ENCODE measurements at places on chromosomes 7 and 10.

DNA sequence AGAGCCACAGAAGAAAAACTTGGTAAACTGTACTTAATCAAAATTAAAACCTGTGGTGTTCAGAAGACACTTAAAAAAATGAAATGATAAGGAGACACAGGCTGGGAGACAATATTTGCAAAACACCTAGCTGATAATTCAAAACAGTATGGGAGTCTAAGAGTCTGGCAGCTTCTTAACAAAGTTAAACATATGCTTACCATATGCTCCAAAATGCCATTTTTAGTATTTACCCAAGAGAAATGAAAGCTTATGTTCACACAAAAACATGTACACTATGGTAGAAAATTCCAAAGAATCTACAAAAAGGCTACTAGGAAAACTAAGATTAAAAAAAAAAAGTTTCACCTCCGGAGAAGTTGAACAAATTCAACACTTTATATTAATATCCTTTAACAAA is 48.6 kb downstream of the ITGB1 start:
- no peak for DNase-seq

- no peak for DNase-seq
Observed at GRCh38 chr7:133354546-133355324, 101.9 kb downstream of the EXOC4 start.

- no peak for DNase-seq
Observed at GRCh38 chr10:17785276-17785930, 23.7 kb upstream of the MRC1 start.

- DNase-seq: no peak
Observed at GRCh38 chr10:13658264-13658663, 71.5 kb downstream of the PRPF18 start.

GRCh38 chr10:2476218-2476811 is 591.0 kb upstream of the PFKP start:
- no peak for DNase-seq

DNA sequence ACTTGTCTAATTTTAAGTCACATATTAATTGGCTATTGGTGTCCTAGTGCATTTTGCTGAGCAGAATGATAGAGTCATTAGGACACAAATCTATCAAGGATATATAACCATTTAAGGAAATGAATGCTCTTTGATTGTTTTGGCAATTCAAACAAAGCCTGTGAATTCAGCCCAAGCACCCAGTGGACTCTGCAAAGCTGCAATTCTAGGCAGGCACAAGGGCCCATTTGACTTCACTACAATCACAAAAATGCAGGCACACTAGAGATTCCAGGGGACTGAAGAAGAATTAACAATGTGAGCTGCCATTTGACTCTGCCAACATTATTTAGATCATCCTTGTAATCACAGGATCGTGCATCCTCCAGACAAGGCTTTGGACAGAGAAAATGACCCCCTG is 544.2 kb upstream of the PHF14 start:
- no peak for DNase-seq

DNA sequence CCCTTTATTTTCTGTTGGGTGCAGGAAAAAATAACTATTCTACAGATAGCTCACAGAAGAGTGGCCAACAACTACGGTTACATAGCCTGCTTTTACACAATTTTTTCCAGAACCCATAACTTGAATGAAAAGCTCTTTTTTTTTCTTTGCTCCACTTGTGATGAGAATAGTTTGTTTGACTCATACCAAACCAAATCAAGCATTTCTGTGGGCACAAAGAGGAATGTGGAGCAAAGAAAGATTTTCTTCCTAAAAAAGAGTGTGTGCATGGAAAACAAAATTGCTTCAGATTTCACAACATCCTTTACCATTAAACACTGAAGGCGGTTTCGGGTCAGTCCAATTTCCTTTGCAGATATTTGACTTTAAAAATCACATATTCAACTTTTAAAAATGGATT is 54.8 kb upstream of the RAB11FIP2 start:
- no peak for DNase-seq

GRCh38 chr10:47336387-47337134 is 11.6 kb upstream of the RBP3 start:
- DNase-seq: no peak

GRCh38 chr7:2792856-2793487 is 51.1 kb downstream of the GNA12 start:
- no peak for DNase-seq

DNA sequence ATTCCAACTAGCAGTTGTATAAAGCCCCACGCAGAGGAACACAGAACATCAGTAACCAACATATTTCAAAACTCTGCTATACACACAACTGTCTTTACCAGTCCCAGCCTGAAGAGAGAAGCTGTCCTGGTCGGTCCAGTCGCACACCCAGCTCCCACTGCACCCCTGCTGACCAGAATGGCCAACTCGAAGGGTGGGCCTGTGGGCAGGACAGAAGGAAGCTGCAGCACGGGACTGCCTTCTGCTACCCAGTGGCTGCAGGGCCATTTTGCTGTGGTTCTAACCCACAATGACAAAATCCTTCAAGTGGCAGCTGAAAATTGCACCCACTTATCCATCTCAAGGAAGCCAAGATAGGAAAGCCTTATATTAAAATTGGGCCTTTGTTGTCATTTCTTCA is 48.2 kb downstream of the GSDME start:
- DNase-seq: no peak

GRCh38 chr10:90862908-90863514 is 5.2 kb upstream of the HTR7 start:
- no peak for DNase-seq
